Natural killer cell (primary cell): ENCODE measurements at places on chromosomes 3 and 15.

GRCh38 chr3:158453865-158454264 lies 117.1 kb upstream of the MLF1 start:
- no peak for DNase-seq
- no peak overlapping the region for H3K27ac ChIP-seq
- H3K27me3 ChIP-seq = no peaks in the 10 kb centered on the region
- H3K4me3 ChIP-seq = no peak overlapping the region

DNA sequence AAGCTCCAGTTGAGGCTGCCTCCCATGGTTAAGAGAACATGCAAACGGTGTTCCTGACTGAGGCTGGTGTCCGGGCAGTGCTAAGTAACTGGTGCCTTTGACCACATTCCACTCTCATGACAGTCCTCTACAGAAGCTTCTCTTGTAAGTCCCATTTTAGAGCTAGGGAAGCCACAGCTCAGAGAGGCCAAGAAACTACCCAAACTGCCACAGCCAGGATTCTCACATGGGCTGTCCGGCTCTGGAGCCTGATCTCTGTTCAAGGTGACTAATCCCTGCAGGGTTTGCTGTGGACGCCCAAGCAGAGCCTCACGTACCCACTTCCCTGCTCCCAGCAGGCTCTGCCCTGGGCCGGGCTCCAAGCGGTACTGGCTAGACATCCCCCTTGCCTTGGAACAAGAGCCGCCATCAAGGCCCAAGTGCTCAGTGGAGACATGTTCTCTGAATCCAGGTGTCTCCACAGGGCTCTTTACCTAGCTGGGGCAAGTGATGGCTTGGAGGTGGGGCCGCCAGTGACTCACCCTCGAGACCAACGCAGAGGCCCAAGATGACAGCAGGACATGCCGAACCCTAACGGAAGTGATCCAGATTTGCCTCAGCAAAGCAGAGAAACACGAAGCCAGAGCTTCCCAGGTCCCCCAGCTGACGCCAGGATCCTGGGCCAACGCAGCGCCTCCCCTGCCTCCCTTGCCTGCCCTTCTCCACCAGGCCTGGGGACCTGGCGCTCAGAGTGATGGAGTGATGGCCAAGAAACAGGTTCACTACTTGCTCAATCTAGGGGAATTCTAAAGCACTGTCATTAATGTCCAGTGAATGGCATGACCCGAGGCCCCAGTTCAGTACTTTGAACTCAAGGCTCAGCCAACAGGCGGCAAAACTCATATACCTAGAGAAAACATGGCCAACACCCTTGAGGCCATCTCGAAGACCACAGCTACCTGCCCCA lies 24.4 kb downstream of the KLHL25 start:
- H3K27me3 ChIP-seq = no peaks in the 10 kb centered on the region
- DNase-seq = no peak
- H3K4me1 ChIP-seq = no peaks in the 10 kb centered on the region
- H3K4me3 ChIP-seq = no peak overlapping the region

- no peak overlapping the region for H3K4me3 ChIP-seq
- H3K4me1 ChIP-seq = no peaks in the 10 kb centered on the region
- no peak for DNase-seq
Observed at GRCh38 chr15:27965546-27965945, 133.6 kb downstream of the OCA2 start.

GRCh38 chr3:35932995-35933394 lies 293.7 kb downstream of the ARPP21 start:
- H3K27me3 ChIP-seq = no peaks in the 10 kb centered on the region
- no peaks in the 10 kb centered on the region for H3K36me3 ChIP-seq
- H3K4me1 ChIP-seq = no peaks in the 10 kb centered on the region

- H3K27ac ChIP-seq = peak overlapping the region; percentile 93
- H3K36me3 ChIP-seq = peaks cover 10% of the 10 kb centered on the region
- H3K27me3 ChIP-seq = no peaks in the 10 kb centered on the region
- peaks cover 29% of the 10 kb centered on the region for H3K4me1 ChIP-seq
Observed at GRCh38 chr3:9932535-9932842, 1.1 kb upstream of the CRELD1 start.

GRCh38 chr15:82093774-82094211 lies 48.0 kb upstream of the MEX3B start:
- no peaks in the 10 kb centered on the region for H3K4me1 ChIP-seq
- DNase-seq = no peak
- no peak overlapping the region for H3K4me3 ChIP-seq
- no peaks in the 10 kb centered on the region for H3K36me3 ChIP-seq
- no peaks in the 10 kb centered on the region for H3K27me3 ChIP-seq
- no peak overlapping the region for H3K27ac ChIP-seq

DNA sequence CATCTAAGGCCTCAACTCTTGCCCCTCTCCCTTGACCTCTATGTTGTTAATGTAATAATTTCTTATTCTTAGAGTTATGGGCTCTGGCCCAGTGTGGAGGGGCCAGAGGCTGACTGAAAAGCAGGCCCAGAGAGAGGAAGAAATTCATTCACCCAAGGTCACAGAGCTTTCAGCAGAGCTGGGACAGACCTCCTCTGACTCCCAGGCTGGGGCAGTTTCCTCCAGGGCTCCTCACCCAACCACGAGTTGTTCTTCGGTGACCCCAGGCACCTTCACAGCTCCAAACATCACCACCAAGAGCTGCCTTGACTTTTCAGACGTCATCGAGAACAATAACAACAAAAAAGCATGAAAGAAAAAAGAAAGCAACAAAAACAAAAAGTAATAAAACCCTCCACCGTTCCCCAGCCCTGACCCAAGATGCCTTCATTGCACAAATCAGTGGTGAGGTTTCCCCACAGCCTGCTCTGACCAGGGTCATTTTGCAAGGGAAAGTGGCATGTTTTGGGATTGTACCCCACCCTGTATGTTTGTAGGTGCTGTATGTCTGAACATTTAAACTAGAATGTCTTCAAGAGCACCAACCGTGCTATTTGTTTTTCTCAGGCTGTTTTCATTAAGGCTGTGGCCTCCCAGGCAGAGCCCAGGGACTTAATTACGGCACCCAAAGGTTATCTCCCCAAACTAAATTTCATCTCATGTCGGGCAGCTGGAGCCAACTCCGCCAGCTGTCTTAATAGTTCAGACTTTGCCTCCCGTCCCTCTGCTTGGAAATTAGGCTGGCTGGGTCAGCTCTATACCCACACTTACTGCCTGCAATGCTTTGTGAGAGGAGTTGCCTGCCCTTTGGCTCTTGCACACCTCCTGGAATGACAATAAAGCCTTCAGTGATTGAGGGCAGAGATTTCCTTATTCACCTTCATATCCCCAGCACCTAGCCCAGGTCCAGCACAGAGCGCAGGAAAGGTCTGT lies 173.8 kb downstream of the RPLP1 start:
- DNase-seq = no peak
- H3K4me3 ChIP-seq = no peak overlapping the region
- no peak overlapping the region for H3K27ac ChIP-seq
- H3K36me3 ChIP-seq = no peaks in the 10 kb centered on the region

GRCh38 chr3:126522363-126522788 lies 1.6 kb upstream of the CHST13 start:
- peaks cover 3% of the 10 kb centered on the region for H3K27me3 ChIP-seq
- no peak overlapping the region for H3K4me3 ChIP-seq
- H3K36me3 ChIP-seq = no peaks in the 10 kb centered on the region
- DNase-seq = peak; percentile 45
- H3K27ac ChIP-seq = no peak overlapping the region

GRCh38 chr3:110397115-110397514 lies 674.5 kb upstream of the NECTIN3 start:
- no peaks in the 10 kb centered on the region for H3K36me3 ChIP-seq
- no peaks in the 10 kb centered on the region for H3K4me1 ChIP-seq
- H3K27ac ChIP-seq = no peak overlapping the region
- no peak overlapping the region for H3K4me3 ChIP-seq
- H3K27me3 ChIP-seq = no peaks in the 10 kb centered on the region
